Activated CD8-positive, alpha-beta T cell treated with anti-CD3 and anti-CD28 coated beads for 36 hours (primary cell): ENCODE measurements at places on chromosomes 12 and 14. TPM values are rescaled to one million over a fixed set of nuclear protein-coding genes. Genes with fewer than 3 reads are reported as not detected.

- no peak for DNase-seq
Observed at GRCh38 chr14:75182821-75183220, 6.4 kb upstream of the TMED10 start.

DNA sequence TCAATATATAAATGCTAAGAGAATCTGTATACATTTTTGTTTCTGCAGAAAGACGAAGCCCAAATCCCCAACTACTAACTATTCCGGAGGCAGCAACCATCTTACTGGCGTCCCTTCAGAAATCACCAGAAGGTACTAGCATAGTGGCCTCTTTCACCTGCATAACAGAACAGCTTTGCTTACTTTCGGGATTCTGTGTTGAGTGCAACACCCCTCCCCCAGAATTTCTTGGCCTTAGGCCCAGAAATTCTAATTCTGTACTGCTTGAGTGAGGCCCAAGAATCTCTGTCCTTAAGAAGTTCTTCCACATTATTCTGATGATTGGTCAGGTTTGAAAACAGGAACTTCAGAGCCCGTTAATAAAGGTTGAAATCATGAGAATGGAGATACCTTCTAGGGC is 2.9 kb downstream of the SPX start:
- DNase-seq: no peak

Gene NAA25
- 48.3 TPM for total RNA-seq

Gene DDX47
- total RNA-seq: 86.0 TPM
